ENCODE measurements at places on chromosomes 3 and 15.

GRCh38 chr15:91050128-91050455 lies 27.7 kb upstream of the VPS33B start:
- no peak for DNase-seq

- no peak for DNase-seq
Measured at GRCh38 chr15:67992834-67993233, 61.3 kb upstream of the PIAS1 start.

DNA sequence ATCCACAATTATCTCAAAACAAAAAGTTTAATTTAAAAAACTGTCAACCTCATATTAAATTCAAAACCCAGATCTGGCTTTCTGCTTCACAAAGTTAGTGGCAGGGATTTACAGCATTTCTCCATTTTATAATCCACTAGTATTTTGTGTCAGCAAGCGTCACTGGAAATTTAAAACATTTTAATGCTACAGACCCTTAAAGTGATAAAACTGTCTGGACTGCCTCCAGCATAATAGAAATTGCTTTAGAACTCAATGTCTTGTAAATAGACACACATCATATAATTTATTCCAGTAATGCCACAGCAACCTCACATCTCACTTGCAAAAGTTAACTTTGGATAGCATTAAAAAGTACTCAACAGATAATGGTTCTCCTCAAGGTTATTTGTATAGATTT lies 116.1 kb downstream of the ULK4 start:
- no peak for DNase-seq

DNA sequence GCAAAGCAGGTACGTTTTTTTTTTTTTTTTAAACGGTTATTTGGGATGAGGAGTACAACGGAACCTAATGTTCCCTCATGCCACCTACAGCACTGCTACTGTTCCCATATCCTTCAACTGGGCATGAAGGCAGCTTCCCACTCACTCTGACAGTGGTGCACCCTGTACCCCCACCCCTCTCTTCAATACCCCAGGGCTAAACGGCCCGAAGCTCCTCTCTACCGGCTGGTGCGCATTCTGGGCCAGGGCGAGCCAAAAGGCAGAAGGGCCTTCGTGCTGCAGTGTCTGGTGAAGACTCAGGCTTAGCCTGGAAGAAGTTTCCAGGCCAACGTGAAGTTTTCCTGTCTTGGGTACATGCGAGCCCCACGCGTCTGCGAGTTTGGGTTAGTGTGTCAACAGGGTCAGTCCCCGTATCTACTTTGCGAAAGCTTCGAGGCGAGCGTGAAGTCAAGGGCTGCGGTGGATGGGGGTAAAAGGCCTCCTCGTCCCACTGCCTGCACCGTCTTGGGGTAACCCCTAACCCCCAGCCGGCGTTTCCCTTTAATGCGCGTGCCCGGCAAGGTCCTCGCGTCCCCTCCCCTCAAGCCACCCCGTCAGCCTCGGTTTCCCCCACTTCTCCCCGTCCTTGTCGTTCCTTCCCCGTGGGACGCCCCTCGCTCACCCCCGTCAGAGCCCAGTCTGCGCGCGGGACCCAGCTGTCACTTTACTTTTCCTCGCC lies 765 bp upstream of the UBE2E2 start:
- no peak for DNase-seq

DNA sequence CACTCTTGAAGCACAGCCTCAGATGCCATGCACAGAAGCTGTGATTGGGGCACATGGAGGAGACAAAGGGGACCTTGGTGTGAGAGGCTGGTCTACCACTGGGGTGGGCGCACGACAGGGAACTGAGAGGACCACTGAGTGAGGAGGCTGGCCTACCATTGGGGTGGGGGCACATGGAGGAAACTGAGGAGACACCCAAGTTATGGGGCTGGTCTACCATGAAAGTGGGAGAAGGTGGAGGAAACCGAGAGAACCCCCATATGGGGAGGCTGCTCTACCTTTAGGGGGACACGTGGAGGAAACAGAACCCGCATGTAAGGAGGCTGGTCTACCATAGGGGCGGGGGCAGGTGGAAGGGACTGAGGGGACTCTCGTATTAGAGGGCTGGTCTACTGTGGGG lies 153.4 kb downstream of the FBLN2 start:
- no peak for DNase-seq

- no peak for DNase-seq
Measured at GRCh38 chr15:36658312-36658711, 78.9 kb downstream of the CDIN1 start.

DNA sequence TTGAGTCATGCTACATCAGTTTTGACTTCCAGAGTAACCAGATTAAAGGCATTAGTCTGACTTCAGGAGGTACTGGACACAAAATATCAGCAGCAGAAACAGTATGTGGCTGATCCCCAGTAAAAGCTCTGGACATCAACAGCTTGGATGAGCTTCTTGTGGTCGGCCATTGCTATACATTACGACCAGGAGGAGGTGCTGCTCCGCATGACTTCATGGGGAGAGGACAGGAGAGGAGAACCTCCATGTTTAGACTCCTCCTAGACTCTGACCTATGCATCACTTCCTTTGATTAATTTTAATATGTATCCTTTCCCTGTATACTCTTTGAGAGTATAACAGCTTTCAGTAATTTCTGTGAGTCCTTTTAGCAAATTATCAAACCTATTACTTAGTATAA lies 285.6 kb upstream of the ARHGEF26 start:
- no peak for DNase-seq

- DNase-seq: no peak
Measured at GRCh38 chr15:62896969-62897486, 145.5 kb upstream of the TPM1 start.

GRCh38 chr3:37971467-37971866 lies 19.1 kb upstream of the VILL start:
- peak; percentile 47 for DNase-seq

GRCh38 chr15:52514482-52514881 lies 14.2 kb downstream of the MYO5A start:
- DNase-seq: no peak

- no peak for DNase-seq
Measured at GRCh38 chr3:115436767-115437301, 186.5 kb upstream of the GAP43 start.

GRCh38 chr15:75649848-75650247 lies 2.1 kb downstream of the SNX33 start:
- no peak for DNase-seq

DNA sequence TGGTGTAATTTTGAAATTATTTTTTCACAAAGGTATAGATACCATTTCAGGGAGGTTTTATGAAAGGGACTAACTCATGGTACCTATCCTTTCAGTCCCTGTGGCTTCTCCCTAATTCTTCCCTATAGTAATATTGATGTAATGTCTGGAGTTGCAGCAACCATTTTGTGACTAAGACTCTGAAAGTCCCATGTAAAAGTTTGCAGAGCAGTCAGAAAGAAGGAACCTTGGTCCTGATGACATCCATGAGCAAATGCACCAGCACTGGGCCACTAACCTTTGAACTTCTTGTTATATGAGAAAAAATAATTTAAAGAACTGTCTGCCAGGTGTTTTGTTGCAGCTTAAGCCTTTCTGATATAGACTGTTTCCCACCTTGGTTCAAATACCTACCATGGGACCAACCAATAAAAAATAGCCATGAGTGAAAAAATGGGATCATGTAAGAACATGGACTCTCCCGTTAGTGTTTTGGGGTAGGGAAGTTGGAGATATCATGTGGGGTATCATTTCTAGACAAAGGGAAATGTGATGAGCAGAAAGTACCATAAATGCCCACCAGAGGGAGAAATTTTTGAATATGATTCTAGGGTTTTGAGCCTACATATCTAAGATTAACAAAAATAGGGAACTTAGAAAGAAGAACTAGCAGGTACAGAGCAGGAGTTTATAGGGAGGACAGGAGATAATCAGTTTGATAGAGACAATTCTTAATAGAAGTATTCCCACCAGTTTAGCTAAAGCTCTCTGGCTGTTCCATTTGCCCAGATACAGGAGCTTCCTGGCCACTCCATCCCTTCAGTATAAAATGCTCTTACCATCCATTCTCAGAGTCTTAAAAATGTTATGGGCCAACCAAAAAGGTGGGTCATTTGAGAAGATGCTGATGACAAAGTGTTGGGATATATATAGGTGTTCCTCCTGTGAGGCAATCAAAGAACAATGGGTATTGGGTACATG lies 3.4 kb upstream of the CPOX start:
- no peak for DNase-seq

DNA sequence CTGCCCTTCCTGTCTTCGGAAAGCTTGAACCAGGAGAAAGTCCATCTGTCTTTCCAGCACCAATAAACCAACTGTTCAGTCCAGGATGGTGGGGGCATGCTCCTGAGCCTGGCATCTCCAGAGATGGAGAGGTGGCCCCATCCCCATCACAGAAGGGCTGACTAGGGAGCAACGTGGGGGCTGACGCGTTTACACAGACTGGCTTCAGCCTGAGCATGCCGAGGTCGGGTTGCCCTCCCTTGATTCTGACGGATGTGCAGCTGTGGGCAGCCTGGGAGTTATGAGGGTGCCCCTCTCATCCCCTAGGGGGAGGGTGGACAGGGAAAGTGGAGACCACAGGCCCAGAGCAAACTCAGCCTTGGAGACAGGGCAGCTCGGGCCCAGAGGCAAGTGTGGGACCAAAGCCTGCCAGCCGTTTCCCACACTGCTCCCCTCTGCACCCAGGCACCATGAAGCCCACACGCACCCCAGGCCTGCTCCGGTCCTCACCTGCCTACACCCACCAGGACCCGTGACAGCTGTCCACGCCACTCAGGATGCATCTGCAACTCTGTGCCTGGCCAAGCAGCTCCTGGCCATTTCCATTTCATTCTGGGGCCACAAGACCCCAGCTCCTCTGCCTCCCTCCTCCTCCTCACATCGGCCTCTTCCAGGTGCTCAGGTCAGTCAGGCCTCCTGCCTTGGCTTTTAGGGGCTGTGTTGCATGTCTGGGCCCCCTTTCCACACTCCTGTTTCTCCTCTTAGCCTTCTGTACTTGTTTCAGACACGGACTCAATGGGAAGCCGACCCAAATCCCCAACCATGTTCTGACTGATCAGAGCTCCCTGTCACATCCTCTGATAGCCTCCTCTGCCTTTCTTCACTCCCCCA lies 48.2 kb upstream of the SLC41A3 start:
- DNase-seq: no peak

- no peak for DNase-seq
Measured at GRCh38 chr15:43196760-43197548, 11.8 kb downstream of the CCNDBP1 start.

DNA sequence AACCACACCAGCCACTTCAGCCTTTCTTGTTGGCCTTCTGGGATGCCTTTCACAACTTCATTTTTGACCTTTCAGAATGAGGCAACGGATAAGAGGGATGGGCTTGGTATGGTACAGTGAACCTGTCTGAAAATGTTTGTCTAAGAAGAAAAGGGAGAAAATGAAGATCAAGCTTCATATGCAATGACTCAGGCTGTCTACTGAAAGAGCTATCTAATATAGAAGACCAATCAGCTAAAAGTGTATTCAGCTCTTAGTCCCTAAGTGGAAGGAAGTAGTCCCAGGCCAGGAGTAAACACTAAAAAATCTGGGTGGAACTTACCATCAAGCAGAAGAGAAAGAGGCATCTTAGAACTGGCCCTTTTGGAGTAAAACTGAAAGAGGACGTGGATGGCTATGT lies 12.2 kb upstream of the UPK1B start:
- no peak for DNase-seq

GRCh38 chr3:132870541-132870940 lies 148.3 kb upstream of the NPHP3 start:
- DNase-seq: no peak

DNA sequence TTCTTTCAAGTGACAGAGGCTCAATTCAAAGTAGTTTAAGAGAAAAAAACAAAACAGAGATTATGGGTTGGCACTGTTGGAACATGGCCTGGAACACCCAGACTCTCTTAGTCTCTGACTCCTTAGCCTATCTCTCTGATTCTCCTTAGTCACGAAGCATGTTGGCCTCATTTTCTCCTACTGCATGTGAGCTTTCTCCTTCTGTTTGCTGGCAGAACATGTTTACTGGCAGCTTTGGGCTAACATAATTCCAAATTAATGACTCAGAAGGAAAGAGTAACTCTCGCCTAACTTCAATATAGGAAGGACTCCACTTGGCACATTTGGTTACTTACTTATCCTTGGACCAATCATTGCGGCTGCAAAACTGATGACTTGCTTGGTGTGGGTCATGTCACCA lies 21.7 kb upstream of the CCDC39 start:
- DNase-seq: no peak

DNA sequence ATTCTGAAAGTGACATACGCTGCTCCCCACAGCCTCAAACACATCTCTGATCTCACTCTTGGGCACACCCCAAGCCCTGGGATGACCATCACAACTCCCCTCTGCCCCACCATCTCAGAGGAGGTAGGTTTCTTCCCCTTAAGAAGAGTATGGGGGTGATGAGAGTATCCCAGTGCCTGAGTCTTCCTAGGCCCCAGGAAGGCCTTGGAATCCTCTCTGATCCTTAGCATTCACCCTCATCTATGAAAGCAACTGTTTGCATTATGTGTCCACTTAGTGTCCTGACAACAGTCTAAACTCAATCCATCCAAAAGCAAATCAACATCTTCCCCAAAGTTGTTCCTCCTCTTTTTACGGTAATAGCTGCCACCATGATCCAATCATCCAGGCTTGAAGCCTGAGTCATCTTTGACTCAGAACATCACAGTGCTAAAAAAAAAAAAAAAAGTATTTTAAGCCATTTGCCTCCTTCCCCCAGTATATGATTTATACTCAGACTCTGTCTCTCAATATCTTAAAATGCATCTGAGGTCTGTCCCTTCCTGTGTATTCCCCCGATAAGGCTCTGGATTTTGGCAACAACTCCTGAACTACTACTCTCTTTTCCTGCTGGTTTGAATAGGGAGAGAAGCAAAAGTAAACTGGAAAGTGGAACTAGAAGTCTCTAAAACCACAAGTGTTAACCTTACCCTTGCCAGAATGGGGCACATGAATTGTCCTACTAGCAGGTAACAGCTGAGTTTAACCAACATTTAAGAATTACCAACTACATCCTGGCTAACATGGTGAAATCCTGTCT lies 22.5 kb downstream of the POPDC2 start:
- DNase-seq: no peak

- DNase-seq: no peak
Measured at GRCh38 chr3:30835667-30836066, 58.8 kb downstream of the GADL1 start.

GRCh38 chr3:144054766-144055165 lies 83.1 kb downstream of the DIPK2A start:
- DNase-seq: no peak

DNA sequence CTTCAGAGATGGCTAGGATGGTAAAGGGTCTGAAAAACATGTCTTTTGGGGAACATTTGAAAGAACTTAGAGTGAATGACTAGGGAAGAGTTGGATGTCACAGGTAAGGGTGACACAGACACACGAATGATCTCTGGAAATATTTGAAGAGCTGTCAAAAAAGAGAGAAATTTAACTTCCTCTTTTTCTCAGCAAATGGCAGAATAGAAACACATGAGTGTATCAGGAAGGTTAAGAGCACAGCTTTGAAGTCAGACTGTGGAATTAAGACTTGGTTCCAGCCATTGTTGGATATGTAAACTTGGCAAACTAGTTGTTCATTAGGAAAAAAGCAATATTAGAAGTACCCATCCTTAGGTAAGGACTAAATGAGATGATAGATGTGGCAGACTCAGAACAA lies 117.7 kb downstream of the IMPG2 start:
- no peak for DNase-seq

Data from cerebellar nuclear complex (tissue), 1 donor.